Activated gamma-delta T cell (primary cell): ENCODE measurements at places on chromosomes 5 and 9.

DNA sequence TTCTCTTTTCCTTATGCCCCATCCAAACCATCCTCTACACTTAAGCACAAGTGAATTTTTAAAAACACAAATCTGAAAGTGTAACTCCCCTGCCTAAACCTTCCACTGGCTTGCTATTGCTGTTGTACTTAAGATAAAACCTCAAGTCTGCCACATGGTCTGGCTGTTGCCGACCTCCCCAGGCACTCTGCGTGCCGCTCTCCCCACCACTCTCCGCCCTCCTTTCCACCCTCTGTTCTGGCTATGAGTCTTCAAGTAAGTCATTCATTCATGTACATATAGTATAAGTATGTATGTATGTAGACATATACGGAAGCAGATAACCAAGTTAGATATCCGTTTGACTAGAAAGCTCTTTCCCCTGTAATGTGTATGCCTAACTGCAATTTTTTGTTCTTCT lies 94.7 kb upstream of the ANKRD55 start:
- no peak for DNase-seq

DNA sequence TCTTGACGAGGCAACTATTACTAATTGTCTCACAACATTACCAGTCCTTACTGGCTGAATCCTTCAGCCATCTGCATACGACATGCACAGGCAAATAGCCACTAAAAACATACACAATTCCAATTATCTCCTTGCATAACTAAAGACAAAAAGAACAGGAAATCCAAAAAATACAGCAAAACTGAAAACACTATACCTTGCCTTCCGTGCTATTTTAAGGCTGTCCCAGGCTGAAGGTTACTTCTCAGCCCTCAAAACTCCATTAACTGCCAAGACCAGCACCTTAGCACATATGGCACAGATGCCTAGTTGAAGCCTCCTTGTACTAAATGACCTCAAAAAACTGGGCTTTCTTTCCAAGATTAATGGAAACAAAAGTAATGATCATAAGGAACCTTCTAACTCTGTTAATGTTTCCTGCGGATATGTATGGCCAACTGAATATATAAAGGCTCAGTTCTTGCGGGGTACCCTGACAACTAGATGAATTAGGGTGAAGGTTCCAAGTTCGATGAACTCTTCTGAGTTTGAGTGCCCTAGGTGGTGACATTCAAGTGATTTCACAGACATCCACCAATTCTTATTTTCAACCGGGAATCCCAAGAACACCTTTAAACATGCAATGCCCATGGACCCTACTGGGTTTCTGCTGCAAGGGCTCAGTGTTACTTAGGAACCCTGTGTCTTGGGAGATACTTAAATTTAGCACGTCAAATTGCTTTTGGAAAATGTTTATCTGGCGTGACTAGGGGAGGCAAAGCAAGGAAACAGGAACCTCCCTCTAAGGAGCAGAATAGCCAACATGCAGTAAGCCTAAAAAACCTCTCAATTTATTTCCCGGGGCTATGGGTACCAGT lies 455.3 kb downstream of the RAB3C start:
- no peak for DNase-seq

DNA sequence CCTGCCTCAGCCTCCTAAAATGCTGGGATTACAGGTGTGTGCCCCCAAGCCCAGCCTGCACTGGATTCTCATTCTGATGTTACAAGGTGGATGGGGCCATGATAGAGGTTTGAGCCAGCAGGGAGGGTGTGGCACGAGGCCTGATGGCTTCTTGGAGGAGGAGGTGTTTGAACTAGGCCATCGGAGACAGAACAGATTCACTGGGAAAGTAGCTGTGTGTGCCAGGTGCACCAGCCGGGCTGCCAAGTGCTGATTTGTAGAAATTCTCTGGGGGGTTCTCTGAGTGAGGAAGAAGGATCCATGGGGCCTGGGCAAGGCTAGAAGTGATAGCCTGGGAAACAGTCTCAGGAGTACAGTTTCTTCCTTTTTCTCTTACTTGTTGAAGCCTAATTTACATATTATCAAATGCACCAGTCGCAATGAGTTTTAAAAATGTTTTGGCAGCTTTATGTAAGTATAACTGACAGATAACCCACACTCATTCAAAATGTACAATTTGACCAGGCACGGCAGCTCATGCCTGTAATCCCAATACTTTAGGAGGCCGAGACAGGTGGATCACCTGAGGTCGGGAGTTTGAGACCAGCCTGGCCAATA lies 31.1 kb upstream of the STXBP1 start:
- no peak for DNase-seq

GRCh38 chr5:126647071-126647470 lies 46.3 kb downstream of the PHAX start:
- no peak for DNase-seq

- no peak for DNase-seq
Observed at GRCh38 chr5:177003649-177004048, 2.9 kb downstream of the UIMC1 start.

- DNase-seq, result no peak
Observed at GRCh38 chr5:101590384-101590783, 687.3 kb upstream of the ST8SIA4 start.

DNA sequence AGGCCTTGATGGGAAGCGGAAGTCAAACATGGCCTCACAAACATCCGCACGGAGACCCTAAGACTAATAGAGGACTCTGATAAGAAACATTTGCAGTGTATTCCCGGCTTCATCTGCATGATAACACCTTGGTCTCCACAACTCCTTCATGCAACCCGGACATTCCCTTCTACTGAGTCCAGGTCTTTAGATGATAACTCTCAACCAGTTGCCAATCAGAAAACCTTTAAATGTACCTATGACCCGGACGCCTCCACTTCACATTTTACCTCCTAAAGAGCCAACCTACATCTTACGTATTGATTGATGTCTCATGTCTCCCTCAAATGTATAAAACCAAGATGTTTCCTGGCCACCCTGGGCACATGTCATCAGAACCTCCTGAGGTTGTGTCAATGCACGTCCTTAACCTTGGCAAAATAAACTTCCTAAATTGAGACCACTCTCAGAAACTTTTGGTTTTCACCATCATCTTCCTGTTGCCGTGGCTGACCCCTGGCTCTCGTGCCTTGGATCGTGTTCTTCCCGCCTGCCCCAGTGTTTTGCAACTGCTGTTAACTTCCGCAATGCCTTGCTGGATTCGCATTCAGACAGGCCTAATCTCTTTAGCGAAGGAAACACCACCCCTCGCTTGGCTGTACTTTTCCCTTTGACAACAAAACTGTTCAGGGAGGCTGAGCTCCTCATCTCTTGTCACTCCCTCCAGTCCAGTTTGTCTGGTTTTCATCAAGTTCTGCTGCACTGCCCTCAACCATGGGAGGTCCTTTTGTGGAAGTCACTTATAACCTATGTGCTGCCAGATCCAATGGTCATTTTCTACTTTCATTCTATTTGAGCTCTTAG lies 1.1 kb upstream of the DAP start:
- no peak for DNase-seq

DNA sequence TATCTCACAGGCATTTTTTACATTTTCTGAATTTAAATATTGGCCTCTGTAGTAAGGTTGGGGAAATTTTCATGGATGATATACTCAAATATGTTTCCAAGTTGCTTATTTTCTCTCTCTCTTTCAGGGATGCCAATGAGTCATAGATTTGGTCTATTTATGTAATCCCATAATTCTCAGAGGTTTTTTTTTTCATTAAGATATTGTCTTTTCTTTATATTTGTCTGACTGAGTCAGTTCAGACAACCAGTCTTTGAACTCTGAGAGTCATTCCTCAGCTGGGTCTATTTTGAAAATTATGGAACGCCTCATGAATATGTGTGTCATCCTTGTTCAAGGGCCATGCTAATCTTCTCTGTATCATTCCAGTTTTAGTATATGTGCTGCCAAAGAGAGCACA lies 223.2 kb downstream of the PCSK1 start:
- no peak for DNase-seq

- DNase-seq, result no peak
Observed at GRCh38 chr5:58369513-58370190, 90.2 kb downstream of the PLK2 start.

GRCh38 chr5:2471152-2471879 lies 280.2 kb downstream of the IRX2 start:
- no peak for DNase-seq

DNA sequence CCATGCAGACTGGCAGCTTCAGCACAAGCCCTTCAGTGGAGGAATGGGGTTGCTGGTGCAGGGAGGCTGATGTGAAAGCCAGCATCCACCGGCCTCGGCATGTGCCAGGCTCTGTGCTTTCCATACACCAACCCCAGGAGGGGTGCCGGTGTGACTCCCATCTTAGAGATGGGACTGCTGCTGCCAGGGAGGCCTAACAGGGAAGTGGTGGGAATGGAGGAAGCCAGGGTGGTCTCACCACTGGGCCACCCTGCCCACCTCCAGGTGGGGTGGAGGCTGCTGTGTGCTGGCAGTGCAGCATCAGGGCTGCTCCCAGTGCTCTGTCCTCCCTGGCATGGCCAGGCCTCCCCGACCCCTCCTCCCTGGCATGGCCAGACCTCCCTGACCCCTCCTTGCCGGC lies 32.8 kb upstream of the PITX1 start:
- DNase-seq, result no peak

DNA sequence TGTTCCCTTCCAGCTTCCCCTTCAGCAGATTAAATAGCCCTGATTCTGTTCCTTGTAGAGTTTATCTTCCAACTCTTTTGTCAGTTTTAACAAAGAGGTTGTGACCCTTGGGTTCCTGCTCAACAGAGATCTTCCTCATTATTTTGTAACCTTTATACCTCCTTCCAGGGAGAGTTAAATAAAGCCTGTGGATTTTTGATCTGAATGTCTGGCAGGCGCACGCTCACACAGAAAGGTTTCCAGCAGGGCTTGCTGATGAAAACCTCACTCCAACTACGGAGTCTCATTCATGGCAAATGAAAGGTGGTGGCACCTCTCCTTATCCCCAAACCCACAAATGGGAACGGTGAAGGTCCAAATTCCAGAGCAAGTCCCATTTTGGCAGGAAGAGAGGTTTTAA lies 129.0 kb downstream of the SREK1 start:
- DNase-seq, result no peak

- no peak for DNase-seq
Observed at GRCh38 chr5:40446910-40447309, 232.8 kb upstream of the PTGER4 start.

DNA sequence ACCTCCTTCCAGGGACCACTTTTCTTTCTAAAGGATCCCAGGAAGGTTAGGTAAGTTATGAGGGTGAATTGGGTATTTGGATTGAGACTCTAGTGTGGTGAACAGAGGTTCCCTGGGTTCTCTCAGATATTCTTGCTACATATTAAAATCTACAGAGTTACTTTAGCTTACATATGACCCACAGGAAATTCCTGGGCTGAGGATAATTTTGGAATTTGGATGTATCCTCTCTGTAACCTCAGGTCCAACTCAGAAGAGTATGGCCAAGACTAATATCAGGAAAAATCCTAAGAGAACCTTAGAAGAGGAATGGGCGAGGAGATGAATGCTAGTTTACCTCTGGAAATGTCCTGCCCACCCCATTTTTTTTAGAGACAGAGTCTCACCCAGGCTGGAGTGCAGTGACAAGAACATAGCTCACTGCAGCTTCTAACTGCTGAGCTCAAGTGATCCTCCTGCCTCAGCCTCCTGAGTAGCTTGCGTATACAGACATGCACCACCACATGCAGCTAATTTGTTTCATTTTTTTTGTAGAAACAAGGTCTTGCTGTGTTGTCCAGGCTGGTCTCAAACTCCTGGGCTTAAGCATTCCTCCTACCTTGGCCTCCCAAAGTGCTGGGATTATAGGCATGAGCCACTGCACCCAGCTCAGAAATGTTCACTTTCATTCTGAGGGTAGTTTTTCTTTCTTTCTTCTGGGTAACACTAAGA lies 196.4 kb downstream of the ARHGEF28 start:
- DNase-seq, result no peak

DNA sequence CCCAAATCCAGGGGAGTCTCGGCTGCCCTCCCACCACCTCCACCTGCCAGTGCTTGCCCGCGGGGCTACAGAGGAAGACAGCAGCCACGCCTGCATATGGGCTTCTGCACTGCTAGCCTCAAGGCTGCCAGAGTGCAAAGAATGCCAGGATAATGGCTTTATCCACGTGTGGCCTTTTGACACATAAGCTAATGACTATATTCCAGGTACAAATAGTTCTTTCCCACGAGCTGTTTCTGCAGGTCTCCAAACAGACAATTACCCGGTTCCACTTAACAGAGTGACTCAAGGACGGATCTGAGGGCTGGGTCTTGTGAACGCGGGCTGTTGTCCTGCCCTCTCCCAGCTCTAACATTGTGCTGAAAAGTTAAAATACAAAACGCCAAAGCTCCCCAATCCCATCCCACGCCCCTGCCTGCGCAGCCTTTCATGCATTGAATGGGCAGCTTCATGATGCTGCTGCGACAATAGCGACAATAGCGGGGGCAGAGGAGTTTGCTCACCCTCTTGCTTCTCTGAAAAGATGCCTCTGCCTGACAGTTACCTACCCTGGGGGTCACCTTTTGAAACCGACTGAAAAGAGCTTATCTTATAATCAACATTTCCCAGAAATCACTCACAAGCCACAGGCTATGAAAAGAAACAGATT lies 39.1 kb upstream of the MSH3 start:
- no peak for DNase-seq

DNA sequence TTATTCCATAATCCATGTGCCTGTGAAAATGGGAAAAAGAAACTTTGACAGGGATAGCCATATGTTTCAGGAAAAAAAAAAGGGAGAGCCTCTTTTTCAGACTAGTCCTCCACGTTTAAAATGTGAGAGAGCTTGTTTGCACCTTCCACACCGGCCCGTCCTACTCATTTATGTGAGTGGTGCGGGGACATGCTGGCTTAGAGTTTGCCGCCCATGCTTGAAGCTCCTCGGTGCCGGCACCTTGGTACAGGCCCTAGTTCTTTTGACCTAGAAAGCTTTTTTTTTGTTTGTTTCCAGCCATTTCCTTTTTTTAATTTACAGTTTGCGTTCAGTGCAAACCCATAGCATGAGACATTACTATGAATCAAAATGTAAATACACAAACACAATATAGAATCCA lies 27.8 kb downstream of the PSAT1 start:
- DNase-seq, result no peak

DNA sequence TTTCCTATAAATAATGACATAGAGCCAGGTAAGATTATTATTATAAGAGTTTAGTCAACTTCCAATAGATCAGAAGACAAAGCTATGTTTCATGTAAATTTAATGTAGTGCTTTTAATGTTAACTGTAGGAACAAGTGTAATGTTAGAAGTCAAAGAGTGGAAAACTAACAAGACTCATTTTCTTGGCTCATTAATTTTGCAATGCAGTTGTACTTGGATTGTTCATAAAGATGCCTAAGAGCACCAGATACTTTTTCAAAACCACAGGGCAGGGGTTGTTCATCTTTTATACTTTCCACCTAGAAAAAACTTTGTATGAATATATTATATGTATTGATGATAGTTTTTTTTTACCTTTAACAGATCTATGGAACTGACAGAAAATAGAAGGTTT lies 1705.3 kb upstream of the CDH9 start:
- DNase-seq, result no peak

- no peak for DNase-seq
Observed at GRCh38 chr9:38390851-38391250, 1.7 kb upstream of the ALDH1B1 start.

GRCh38 chr9:113653746-113654604 lies 190.4 kb downstream of the RGS3 start:
- no peak for DNase-seq
